ENCODE measurements at places on chromosomes 6 and 20. TPM values are rescaled to one million over a fixed set of nuclear protein-coding genes. Genes with fewer than 3 reads are reported as not detected.

Gene DEFB132
- not detected for total RNA-seq

GRCh38 chr20:60306105-60306504 is 347.9 kb downstream of the CDH26 start:
- DNase-seq = no peak

GRCh38 chr6:133240511-133241085 is 559 bp upstream of the EYA4 start:
- DNase-seq = no peak

Gene RCAN2
- total RNA-seq = 0.22 TPM

Gene ZNF133
- 18.1 TPM for total RNA-seq

DNA sequence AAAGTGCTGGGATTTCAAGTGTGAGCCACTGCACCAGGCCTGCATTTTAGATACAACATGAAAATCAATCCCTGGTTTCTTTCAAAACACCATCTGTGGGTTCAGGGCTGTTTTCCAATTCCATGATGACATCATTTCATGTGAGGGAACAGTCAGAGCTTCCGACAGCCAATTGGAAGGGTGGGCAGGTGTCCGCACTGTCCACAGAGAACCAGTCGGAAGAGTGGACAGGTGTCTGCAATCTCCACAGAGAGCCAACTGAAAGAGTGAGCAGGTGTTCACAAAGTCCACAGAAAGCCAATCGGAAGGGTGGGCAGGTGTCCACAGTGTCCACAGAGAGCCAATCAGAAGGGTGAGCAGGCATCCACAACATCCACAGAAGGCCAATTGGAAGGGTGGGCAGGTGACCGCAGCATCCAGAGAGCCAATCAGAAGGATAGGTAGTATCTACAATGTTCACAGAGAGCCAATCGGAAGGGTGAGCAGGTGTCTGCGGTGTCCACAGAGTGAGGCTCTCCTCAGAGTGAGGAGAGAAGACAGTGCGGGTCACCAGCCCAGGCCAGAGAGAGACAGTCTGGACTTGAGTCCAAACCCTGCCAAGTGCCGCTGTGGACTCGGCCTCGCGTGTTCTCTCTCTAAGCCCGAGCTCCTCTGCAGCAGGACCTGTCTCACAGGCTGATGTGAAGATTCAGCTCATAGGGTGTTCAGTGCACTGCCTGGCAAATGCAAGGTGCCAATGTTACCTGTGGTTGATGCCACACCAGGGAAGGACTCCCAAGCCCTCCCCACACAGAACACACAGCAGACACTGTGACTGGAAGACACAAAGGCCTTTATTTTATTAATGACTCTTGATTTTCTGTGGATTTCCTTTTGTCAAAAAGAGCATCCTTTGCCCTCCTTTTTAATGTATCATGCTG is 57.3 kb downstream of the DLL1 start:
- no peak for DNase-seq

- no peak for DNase-seq
Measured at GRCh38 chr6:149921361-149921760, 1.6 kb downstream of the RAET1G start.

Gene VSX1
- total RNA-seq = not detected

DNA sequence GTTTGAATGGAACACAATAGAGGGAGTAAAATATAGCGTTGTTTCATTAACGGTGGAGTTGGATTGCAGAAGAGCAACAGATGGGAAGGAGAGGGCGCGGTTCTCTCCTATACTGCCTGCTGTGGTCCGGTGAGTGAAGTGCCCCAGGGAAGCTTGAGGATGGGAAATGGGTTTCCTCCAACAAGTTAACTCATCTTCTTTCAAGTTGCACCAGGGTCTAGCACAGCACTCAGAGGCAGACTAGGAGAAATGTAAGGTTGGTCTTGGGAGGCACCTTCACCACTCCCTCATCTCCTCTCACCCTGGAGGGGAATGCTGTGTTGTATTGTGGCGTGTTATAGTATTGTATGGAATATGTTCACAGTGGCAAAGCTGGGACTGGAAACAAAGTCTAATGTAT is 96.9 kb upstream of the SLC24A3 start:
- DNase-seq = no peak

DNA sequence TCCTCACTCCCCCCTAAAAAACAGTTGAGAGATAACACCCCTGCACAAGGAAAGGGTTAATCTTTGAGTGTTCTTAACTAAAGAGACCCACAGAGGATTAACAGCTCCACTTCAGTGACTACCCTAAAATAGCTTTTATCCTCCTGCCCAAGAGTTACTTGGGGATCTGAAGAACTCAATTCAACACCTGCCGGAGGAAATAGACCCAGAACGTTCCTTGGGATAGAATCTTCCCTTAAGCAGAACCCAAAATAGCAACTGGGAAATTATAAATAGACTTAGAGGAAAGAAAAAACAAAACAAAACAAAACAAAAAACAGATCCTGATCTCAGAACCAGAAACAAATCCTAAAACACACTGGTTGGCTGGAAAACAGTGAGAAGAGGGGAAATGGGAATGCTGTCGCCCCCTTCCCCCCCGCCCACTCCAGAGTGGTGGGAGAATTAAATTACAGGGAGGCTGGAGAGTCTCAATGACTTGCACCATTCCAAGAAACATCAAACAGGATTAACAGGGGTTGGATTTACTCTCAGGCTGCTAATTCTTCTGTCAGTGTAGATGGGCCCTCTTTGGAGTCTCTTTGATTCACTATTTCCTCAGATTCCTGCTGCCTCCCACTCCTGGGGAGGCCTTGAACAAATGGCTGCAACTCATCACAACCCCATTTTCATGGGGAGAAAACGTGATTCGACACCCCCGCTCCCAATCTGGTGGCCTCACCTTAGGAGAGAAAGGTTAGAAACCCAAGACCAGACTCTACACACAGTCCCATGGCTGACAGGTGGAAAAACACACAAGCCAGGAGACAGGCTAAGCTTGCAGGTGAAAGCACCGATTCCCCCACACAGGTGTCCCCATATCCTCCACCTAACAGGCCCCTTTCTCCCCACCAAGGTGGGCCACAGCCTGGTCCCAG is 1.4 kb downstream of the PLAGL2 start:
- no peak for DNase-seq

DNA sequence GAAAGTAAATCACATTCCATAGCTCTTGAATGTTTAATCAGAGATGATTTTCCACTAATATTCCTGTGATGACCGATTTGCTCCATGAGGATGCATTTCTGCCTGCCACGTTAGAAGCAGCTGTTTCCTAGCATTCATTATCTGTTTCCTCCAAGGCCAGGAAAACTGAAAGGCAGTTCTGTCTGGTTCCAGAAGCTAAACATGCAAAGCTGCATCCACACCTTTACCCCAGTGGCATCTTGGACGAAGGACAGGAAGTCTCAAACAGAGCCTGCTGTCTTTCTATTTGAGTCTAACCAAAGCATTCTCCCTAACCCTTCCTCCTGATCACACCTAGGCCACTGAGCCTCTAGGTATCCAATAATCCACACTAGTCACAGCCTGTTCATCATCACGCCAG is 27.6 kb downstream of the CNKSR3 start:
- DNase-seq = no peak

- DNase-seq = no peak
Measured at GRCh38 chr6:45917439-45917838, 98.2 kb downstream of the CLIC5 start.

Gene PHACTR1
- 0.55 TPM for total RNA-seq

DNA sequence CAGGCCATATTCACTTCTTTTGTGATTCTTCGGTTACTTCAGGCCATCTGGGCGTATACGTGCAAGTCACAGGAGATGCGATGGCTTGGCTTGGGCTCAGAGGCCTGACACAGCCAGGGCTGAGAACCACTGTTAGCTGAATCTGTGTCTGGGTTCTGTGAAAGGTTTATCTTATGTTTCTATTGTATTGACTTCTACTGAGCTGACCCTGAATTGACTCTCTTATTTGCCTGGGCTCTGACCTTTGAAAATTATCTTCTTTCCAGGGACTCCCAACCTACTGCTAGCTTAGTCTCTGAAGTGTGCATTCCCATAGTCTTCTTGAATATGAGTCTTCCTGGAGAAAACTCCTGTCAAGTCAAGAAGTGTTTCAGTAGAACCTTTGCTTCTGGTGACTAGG is 226.4 kb upstream of the SOX4 start:
- DNase-seq = no peak

DNA sequence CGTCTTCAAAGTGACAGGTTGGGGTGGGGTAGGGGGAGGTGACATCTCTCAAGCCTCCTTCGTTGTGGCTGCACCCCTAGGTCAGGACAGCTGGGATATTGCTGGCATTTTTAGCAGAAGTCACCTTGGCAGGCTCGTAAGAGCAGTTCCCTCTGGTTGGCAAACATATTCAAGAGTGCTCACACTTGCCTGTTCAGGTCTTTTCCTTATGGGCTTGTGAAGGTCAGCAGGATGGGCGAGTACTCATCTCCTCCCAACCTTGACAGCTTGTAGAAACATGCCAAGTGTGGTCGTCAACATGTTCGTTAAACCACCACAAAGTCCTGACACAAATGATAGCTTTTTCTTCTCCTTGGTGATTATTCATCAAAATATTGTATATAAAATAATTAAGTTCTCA is 113.6 kb downstream of the HDGFL1 start:
- DNase-seq = no peak
